ENCODE measurements at places on chromosomes 2 and 18.

- no peak for DNase-seq
These were observed 160.2 kb downstream of the NCK2 start for GRCh38 chr2:105904938-105905337.

DNA sequence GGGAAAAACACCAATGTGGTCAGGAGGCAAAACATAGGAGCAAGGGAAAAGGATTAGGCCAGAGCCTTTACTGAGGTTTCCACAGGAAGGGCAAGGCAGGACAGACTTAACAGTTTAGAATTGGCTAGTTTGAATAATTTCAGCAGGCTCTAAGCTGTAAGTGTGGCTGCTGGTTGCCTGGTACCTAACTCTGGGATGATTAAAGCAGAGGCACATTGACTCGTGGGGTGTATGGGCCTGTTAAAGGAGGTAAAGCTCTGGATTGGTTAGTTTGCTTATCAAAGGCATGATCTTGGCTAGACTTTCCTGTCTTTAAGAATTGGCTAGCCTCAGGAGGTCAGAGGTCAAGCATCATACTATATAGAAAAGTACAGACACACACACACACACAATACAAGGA, 132.6 kb downstream of the SPAG16 start:
- DNase-seq: no peak

- DNase-seq: no peak
These were observed 154.9 kb upstream of the NDUFV2 start for GRCh38 chr18:8947566-8947965.

DNA sequence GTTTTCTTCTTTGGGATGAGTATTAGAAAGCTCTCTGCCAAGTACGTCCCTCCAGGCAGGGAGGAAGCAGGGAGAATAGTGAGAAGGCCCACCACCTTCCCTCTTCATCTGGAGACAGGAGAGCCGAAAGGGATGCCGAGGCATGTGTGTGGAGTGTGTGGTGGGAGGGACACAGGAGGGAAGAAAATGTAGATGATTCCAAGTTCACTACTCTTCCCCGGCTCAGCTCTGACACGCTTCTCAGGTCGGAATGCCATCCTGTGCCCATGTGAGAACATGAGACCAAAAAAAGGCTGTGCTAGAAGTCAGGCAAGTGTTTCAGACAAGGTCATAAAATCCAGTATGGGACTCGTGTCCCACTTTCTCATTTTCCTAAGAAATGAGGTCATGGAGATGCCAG, 47.4 kb downstream of the GYPC start:
- DNase-seq: no peak

DNA sequence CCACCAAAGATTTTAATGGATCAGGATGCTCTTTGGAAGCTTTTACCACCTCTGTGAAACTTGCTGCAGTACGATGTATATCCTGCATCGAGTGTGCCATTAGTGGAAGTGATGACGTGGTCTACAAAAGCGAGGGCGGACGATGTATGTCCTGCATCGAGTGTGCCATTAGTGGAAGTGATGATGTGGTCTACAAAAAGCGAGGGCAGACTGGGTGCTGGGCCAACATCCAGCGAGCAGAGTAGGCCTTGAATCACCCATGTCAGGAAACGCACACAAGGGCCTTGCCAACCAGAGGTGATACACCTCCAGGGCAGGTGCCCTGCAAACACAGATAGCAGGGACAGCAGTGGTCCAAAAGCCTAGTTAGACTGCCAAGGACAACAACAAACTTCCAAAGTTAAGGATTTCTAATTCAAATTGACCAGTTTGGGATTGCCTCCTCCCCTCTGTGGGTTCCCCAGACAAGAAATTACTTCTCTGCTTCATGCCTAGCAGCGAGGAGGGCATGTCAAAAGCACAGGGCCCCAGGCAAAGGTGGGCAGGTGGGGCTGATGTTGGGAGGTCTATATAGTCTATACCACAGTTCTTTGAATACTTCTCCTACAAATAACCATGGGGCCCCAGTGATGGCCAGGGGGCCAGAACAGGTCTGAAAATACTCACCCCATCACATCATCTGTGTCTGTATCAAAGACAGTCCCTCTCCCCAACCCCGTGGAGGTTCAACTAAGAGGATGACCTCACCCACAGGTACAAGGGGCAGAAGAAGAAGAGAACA, 70.2 kb downstream of the ADD2 start:
- no peak for DNase-seq

DNA sequence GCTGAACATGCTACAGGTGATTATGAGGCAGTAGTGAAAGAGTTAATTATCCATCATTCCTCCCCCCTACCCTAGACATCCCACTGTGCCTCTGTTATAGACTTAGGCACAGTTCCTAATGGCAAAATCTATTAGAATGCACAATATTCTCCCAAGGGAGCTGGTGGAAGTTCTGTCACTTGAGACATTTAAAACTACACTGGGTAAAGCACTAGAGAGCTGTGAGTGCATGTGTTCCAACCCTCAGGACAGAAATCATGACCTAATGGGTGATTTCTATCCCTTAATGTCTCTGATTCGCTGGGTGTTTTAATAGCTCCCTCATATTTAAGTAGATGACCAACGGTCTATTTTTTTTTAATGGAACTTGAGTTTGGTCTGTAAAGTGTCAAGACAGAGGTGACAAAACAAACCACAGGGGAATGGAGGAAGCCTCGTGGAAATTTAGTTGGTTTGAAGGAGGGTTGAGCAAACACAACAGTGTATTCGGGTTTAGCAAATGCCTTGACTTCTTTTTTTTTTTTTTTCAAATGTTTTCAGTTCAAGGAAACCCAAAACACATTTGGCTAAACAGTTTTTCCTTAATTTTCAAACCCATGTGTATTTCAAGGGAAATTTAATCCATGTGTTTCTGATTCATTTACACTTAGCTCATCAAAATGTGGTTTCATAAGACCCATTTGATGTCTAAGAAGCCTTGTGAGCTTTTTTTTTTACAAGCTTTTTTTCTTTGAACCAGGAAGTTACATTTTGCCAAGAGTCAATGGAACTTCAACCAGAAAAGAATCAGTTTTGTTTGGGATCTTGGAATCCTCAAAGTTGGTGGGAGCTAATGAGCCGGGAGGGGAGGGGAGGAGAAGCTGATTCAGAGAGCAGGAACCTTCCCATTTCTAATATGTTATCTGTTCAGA, 665.1 kb upstream of the ZEB2 start:
- no peak for DNase-seq

DNA sequence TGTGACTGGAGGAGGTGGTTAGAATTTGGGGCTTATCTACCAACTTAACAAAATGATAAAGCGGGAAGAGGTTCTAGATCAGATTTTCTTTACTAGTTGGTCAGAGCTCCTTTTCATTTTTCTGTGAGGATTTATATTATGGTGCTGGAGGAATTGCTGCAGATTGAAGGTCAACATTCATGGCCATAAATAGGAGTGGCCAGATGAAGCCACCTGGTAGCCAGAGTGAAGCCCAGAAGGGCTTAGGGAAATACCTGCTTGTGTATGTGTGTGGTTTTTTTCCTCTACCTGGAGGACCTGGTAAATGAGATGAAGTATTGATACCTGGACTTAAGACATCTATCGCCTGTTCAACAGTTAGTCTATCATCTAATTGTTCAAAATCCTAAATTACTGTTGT, 122.9 kb upstream of the MSTN start:
- DNase-seq: no peak

GRCh38 chr2:181814057-181814491, 77.5 kb upstream of the ITPRID2 start:
- no peak for DNase-seq

DNA sequence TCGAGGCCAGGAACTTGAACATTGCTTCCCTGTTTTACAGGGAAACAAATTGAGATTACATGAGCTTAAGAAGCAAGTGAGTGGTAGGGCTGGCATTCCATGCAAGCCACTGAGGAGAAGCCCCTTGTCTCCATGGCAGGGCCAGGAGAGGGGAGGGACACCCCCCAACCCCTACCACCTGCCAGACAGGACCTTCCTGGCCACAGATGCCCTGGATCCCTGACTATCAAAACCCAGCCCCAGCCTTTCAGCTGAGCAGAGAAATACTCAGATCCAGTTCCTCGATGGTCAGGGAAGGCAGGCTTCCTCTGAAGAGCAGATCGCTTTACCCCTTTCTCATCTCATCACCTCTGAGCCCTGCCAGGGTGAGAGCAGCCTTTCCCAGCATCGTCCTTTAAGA, 53.8 kb upstream of the ALPP start:
- DNase-seq: no peak

DNA sequence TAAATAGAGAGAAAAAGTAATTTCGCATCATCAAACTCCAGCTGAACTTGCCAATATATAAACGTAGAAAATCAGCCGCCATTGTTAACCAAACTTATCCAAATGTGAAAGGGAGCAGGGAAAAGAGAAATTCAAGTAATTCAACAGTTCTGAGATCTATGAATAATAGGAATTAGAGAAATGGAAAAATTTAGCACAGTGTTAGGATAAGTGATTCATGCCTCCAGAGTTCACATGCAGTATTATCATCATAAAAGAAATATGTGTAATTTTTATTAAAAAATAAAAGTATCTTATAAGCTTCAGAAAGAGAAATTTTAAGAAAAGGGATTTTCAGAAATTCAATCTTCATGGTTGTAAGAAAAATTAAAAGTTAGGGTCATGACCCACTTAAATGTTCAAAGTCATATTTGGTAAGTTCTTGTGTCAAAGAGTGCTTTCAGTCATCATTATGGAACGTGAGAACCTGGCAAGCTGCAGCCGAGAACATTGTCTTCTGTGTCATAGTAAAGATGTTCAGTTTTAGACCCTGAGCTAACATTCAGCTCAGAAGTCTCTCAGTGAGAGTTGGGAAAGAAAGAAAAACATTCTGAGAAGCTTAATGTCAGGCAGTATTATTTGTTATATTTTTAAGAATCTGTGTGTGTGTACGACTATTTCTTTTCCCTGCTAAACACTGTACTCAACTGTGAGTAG, 414.3 kb upstream of the RGPD4 start:
- no peak for DNase-seq

- no peak for DNase-seq
These were observed 97.3 kb upstream of the CHAC2 start for GRCh38 chr2:53670331-53670730.

GRCh38 chr2:164766216-164766953, 75.2 kb downstream of the COBLL1 start:
- no peak for DNase-seq

DNA sequence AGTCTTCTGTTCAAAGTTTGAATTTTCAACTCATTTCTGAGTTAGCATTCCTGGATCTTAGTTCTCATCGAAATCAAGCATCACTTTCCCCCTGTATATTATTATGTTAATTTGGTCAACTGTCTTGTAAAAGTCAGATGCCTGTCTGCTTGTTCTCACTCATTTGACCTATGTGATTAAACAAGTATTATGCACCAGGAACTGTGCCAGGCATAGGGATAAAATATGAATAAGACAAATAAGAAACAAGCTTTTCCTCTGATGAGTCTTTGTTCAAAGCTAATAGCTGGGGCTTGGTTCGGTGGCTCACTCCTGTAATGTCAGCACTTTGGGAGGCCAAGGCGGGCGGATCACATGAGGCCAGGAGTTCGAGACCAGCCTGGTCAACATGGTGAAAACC, 19.7 kb upstream of the EMILIN2 start:
- no peak for DNase-seq

DNA sequence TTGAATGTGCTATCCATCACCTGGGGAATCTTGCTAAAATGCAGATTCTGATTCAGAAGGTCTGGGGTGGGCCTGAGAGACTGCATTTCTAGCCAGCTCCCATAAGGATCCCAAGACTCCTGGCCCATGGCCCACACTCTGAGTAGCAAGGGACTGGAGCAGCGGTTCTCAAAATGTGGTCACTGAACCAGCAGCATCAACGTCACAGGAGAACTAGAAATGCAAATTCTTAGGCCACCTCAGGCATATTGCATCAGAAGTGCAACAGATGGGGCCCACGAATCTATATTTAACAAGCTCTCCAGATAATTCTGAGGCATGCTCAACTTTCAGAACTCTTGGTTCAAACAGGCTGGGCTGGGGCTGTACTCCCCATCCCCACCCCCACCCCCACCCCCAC, 74.6 kb downstream of the DHRS9 start:
- no peak for DNase-seq

DNA sequence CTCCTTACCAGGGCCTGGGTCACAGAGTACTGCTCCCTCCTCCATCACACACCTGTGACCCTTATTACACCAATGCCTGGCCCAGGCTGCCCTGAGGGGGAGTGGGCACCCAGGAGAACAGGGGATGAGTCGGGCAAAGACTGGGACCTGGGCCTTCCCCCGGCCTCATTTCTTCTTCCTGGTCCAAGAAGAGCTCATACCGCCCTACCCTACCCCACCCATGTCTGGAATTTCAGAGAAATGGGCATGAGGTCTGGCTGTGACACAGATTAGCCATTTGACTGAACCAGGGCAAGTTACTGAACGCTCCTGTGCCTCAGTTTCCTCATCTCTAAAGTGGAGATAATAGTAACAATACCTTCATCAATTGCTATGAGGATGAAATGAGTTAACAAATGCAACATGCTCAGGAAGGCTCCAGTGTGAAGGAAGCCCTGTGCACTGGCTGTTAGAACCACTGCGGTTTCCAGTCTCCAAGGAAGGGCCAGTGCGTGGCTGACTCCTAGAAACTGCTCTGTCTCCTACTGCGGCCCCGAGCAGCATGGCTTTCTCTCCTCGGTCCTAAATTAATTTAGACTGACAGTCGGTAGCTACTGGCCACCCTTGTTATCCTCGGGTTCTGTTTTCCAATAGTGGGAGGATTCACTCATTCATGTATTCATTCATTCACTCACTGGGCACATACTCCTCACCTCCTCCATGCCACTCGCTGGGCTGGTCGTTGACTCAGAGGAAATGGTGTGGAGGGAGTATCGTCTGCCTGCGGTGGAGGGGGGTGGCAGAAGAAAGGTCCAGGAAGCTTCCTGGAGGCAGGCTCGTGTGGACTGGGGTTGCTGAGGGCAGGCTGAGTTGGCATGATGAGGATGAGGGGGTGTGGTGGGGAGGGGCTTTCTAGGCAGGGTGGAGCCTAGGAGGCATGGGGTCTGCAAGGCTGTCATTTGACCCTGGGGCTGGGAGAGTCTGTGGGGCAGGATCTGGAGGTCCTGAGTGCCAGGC, 175.6 kb downstream of the GLI2 start:
- no peak for DNase-seq

- no peak for DNase-seq
These were observed 189.4 kb downstream of the GPD2 start for GRCh38 chr2:156625360-156626170.

GRCh38 chr2:121255358-121255757, 29.6 kb downstream of the TFCP2L1 start:
- no peak for DNase-seq

DNA sequence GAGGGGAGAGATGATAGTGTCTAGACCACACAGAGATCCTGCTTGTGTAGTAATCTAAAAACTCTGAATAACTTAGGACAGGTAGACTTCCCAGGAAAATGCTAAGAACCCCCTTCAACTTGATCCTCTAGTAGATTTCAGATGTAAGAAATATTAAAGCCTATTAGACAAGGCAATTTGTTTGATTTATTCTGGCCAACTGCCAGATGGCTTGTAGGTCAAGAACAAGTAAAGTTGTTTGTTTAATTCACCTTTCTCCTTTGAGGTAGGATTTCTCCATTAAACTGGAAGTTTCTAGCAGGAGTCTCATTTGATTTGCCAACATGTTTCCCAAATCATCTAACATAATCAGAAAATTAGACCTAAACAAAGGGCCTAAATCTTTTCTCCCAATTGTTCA, 48.6 kb downstream of the SH3RF3 start:
- no peak for DNase-seq

- DNase-seq: no peak
These were observed 164.6 kb upstream of the RMP24 start for GRCh38 chr18:35807811-35808335.

GRCh38 chr2:8684878-8685696, 3.2 kb downstream of the ID2 start:
- DNase-seq: peak; percentile 32

GRCh38 chr2:216220976-216221375, 111.8 kb downstream of the XRCC5 start:
- DNase-seq: no peak

Measured in hematopoietic multipotent progenitor cell treated with erythropoietin and hydrocortisone succinate and interleukin-3 and kit ligand, for 15 days (in vitro differentiated cells).